Occipital lobe (tissue), 3 donors: ENCODE measurements at places on chromosomes 7 and 10.

DNA sequence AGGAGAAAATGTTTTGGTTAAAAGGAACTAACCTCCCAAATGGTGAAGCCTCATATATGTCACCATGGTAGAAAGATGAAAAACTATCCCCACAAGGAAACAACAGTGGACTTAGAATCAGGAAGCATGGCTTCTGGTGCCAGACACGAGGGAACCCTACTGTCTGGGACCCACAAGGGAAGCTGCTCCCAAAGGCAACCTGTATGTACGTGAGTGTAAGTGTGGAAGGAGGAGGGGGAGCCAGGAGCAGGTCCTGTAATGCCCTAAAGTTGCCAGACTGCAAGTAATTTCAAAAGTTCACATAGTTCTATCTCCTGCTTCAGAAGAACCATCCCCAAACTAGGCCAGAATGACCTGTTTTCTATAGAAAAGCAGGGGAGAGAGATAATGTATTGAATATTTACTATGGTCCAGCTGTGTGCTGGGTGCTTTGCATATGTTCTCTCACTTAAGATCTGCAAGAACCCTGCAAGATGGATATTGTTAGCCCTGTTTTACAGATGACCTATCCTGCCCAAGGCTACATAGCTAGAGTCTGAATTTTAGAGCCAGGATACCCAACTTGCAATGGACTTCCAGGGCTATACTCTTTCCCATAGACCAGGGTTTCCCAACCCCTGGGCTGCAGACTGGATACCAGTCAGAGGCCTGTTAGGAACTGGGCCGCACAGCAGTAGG is 19.2 kb downstream of the DUSP5 start:
- DNase-seq, result no peak

DNA sequence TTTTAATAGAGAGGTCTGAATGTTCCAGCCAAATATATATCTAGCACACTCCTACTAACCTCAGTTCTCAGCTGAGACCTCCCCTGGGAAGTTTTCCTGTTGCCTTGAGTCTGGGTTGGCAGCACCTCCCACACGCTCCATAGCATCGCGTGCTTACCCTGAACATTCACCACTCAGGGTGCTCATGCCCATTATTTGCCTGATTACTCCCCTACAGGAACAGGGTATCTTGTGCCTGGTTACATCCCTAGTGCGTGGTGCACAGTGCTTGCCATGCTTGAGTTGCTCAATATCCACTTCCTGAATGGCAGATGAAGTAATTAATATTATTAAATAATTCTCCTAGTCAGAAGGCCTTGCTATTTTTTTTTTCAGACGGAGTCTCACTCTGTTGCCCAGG is 269.9 kb upstream of the IMMP2L start:
- no peak for DNase-seq

- no peak for DNase-seq
Observed at GRCh38 chr10:77978360-77978759, 51.0 kb downstream of the POLR3A start.

GRCh38 chr7:103343332-103343731 is 1.2 kb downstream of the DNAJC2 start:
- DNase-seq, result no peak

- DNase-seq, result no peak
Observed at GRCh38 chr10:129035052-129035827, 431.8 kb upstream of the MGMT start.

DNA sequence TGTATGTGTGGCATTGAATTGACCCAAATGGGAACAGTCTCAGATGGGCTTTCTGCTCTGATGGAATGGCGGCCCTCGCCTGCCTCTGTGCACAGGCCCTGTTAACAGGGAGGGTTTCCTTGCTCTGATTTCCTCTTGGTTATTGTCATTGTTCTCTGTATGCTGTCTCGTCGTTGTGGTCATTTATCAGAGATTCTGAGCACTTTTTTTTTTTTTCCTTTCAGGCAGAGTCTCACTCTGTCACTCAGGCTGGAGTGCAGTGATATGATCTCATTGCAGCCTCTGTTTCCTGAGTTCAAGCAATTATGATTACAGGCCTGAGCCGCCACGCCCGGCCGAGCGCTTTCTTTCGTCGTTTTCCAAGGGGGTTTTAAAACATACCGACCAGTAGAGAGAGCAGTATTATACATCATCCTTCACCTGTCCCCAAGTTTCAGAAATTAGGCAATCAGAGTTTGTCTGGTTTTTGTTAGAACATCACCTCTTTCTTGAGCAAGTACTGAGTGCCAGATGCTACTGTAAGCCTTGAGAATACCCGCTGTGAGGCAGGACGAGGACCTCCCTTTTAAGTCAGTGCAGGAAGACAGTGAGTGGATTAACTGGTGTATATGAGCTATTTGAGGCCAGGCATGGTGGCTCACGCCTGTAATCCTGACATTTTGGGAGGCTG is 6.5 kb downstream of the CHST12 start:
- DNase-seq, result no peak

DNA sequence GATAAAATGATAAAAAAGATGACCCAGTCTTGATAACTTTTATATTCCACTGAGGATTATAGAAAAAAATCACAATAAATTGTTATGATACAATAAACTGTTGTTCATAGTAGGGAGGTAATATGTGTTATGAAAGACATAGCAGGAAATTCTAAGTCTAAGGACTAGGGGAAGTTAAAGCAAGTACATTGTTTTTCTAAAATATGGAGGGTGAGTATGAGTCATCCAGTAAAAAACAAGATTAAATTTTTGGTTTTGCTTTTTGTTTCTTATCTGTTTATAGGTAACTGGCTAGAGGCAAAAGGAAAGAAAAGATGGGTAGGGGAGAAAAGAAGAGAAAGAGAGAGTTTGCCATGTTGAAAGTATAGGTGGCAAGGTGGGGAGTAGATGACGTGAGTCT is 188.4 kb downstream of the POLR1F start:
- no peak for DNase-seq

- no peak for DNase-seq
Observed at GRCh38 chr10:124608093-124608721, 136.0 kb downstream of the FAM53B start.

- no peak for DNase-seq
Observed at GRCh38 chr7:147509541-147510200, 1080.9 kb upstream of the C7orf33 start.

DNA sequence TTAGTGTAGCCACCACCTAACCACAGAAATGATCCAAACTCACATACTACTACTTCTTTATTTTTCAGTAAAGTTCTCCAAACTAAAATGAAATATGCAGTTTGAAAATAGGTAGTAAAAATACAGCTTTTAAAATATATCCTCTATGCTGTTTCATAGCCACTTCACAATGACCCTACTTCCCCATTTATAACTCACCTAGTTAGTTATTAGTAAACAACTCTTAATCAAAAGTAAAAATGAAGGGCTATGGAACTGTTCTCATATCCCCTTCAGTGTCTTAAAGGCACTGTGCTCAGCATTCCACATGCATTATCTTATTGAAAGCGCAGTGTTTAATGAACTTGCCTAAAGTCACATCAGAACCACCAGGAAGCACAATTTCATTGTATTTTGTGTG is 43.5 kb downstream of the KMT2C start:
- no peak for DNase-seq
